Camera-type eye (tissue), 1 donor: ENCODE measurements at places on chromosomes 13 and 19. TPM values are rescaled to one million over a fixed set of nuclear protein-coding genes. Genes with fewer than 3 reads are reported as not detected.

Gene ZNF606
- total RNA-seq = 101 TPM

Gene ZNF296
- total RNA-seq = 0.71 TPM

Gene ICAM4
- 0.38 TPM for total RNA-seq

Gene C19orf33
- 9.2 TPM for total RNA-seq

Gene SHC2
- total RNA-seq = 22.5 TPM

Gene ERICH6B
- not detected for total RNA-seq

Gene SIGLEC6
- 0.82 TPM for total RNA-seq

Gene LILRA1
- 0.22 TPM for total RNA-seq

Gene CAPN12
- total RNA-seq = 0.38 TPM

Gene LGALS7
- not detected for total RNA-seq

Gene TMEM190
- not detected for total RNA-seq

Gene ZNF100
- 22.4 TPM for total RNA-seq

Gene GJA3
- 28.9 TPM for total RNA-seq

Gene SPTBN4
- total RNA-seq = 14.8 TPM

Gene SLC35E1
- total RNA-seq = 27.1 TPM

Gene ZNF536
- total RNA-seq = 126 TPM
